ENCODE measurements at places on chromosomes 3 and 15. TPM values are rescaled to one million over a fixed set of nuclear protein-coding genes. Genes with fewer than 3 reads are reported as not detected.

Gene PLCB2
- total RNA-seq: under 0.01 TPM

Gene CDC25A
- total RNA-seq: 1.0 TPM

Gene LARP6
- total RNA-seq: 108 TPM

Gene KNL1
- total RNA-seq: 5.0 TPM

DNA sequence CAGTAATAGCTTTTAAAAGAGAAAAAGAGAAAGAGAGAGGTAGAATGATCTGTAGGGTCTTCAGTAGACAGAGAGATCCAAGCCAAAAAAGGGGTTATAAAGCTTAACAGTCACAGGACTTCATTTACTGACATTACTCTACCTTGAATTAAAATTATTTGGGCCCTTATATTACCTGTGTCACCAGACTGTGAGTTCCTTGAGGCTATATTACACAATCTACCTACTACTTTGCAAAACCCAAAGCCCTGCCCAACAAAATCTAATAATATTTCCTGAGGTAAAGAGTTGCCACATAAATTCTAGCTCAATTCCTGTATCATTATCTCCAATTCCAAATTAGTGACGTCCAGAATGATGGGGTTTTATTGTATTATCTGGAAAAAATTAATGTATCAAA is 1.9 kb downstream of the UBR1 start:
- H3K27ac ChIP-seq: no peak overlapping the region
- no peaks in the 10 kb centered on the region for H3K27me3 ChIP-seq
- no peak for DNase-seq
- peaks cover 4% of the 10 kb centered on the region for H3K36me3 ChIP-seq

- H3K4me3 ChIP-seq: no peak overlapping the region
- no peak for DNase-seq
- no peaks in the 10 kb centered on the region for H3K27me3 ChIP-seq
- H3K4me1 ChIP-seq: no peaks in the 10 kb centered on the region
- H3K36me3 ChIP-seq: no peaks in the 10 kb centered on the region
- no peak overlapping the region for H3K27ac ChIP-seq
Measured at GRCh38 chr15:49196856-49197255, 26.8 kb downstream of the GALK2 start.

DNA sequence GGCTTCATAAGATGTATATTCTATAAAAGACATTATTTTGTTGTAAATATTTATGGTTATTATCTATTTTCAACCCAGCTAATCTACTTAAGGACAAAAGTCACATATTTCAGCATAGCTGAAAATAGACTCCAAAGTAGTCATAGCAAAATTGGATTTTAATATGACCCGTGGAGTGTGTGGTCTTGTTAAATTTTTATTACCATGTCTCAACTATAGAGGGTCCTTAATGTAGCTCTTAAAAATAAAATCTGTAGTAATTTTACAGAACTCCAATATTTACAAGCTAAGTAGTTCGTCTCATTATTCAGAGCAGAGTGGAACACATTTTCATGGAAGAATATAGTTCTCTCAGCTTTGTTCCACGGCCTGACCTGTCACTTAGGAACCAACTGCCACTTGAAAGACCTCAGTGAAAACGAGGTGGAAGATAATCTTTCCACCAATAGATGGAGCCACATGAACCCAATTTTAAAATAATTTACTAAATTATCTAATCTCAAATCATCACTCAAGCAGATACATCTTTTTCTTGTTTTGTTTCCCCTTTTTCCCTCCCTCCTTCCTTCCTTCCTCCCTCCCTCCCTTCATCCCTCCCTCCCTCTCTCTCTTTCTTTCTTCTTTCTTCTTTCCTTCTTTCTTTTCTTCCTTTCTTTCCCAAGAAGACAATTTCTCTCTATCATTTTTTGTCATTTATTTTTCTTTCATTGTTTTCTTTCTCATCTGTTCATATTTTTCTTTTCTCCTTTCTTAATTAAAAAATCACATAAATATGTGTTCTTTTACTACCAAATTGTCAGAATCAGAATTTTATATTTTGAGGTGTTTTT is 97.2 kb downstream of the CLDN1 start:
- DNase-seq: peak; percentile 57
- H3K36me3 ChIP-seq: no peaks in the 10 kb centered on the region
- H3K4me1 ChIP-seq: no peaks in the 10 kb centered on the region
- H3K4me3 ChIP-seq: no peak overlapping the region

DNA sequence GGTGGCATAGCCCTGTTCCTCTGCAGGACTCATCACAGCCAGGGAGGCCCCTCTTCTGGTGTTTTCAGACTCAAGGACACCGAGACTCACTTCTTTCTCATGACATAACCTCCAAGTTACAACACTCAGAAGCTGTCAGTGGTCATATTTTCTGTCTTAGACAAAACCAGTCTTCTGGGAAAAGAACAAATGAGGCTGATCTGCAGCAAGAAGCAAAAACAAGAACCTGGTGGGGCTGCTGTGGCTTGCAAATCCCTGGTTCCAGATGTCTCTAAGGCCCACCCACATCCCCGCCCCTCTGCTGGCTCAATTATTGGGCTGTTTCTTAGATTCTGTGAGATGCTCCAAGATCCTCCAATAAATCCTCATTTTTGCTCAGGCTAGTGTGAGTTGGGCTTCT is 16.6 kb upstream of the LOXL1 start:
- peaks cover 2% of the 10 kb centered on the region for H3K36me3 ChIP-seq
- no peak overlapping the region for H3K4me3 ChIP-seq
- H3K27me3 ChIP-seq: no peaks in the 10 kb centered on the region
- H3K4me1 ChIP-seq: no peaks in the 10 kb centered on the region

GRCh38 chr3:159818399-159818798 is 170.2 kb upstream of the IL12A start:
- H3K27me3 ChIP-seq: no peaks in the 10 kb centered on the region
- H3K4me1 ChIP-seq: peaks cover 2% of the 10 kb centered on the region
- H3K27ac ChIP-seq: no peak overlapping the region
- H3K36me3 ChIP-seq: peaks cover 3% of the 10 kb centered on the region

DNA sequence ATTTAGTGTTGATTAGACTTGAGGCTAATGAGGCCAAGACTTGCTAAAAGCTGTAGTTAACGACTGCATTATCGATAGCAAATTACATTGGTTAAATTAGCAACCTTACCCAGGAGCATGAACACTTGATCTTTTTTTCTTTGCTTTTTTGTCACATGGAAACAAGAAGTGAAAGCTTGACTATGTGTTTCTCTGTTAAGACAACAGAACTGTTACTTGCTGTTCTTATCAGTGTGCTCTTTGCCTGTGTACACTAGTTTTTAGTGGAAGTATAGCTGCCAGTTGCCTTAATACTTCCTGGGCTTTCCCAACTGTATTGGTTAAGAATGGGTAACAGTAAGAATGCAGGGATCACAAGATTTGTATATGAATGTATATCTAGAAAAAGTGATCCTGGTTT is 625.5 kb downstream of the NAALADL2 start:
- no peaks in the 10 kb centered on the region for H3K27me3 ChIP-seq
- no peak overlapping the region for H3K27ac ChIP-seq
- no peaks in the 10 kb centered on the region for H3K4me1 ChIP-seq
- H3K36me3 ChIP-seq: no peaks in the 10 kb centered on the region
- no peak for DNase-seq

GRCh38 chr15:25789211-25789610 is 73.9 kb downstream of the ATP10A start:
- DNase-seq: peak; percentile 34
- no peak overlapping the region for H3K4me3 ChIP-seq
- H3K27me3 ChIP-seq: no peaks in the 10 kb centered on the region
- peak overlapping the region; percentile 87 for H3K27ac ChIP-seq
- H3K36me3 ChIP-seq: no peaks in the 10 kb centered on the region

GRCh38 chr15:52689562-52689961 is 10.4 kb upstream of the ATOSA start:
- no peak for DNase-seq
- H3K27ac ChIP-seq: no peak overlapping the region
- peaks cover 5% of the 10 kb centered on the region for H3K27me3 ChIP-seq
- no peak overlapping the region for H3K4me3 ChIP-seq

DNA sequence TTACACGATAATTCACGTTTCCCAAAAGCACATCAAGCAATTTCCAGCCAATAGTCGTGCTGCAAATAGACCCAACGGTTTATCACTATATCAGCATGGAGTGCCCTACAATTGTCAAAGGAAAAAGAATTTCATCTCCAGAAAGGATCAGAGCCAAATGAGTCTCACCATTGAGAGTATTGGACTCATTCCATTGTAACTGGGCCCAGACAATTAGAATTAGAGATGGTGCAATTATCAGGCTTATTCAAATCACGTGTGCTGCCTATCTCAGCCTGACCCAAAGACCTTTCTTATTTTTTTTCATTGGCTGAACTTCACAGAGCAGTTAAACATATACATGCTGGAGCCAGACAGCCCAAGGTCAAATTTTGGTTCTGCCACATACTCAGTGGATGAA is 87.0 kb upstream of the LRTM1 start:
- no peaks in the 10 kb centered on the region for H3K27me3 ChIP-seq
- H3K36me3 ChIP-seq: no peaks in the 10 kb centered on the region
- no peak for DNase-seq
- H3K4me1 ChIP-seq: no peaks in the 10 kb centered on the region
- no peak overlapping the region for H3K27ac ChIP-seq
- no peak overlapping the region for H3K4me3 ChIP-seq

GRCh38 chr3:134625885-134626741 is 24.7 kb downstream of the KY start:
- H3K27me3 ChIP-seq: no peaks in the 10 kb centered on the region
- no peaks in the 10 kb centered on the region for H3K36me3 ChIP-seq
- no peaks in the 10 kb centered on the region for H3K4me1 ChIP-seq
- no peak overlapping the region for H3K27ac ChIP-seq

GRCh38 chr3:194685065-194685717 is 492 bp upstream of the FAM43A start:
- DNase-seq: no peak
- peak overlapping the region; percentile 53 for H3K4me3 ChIP-seq
- H3K4me1 ChIP-seq: peaks cover 11% of the 10 kb centered on the region
- H3K27me3 ChIP-seq: no peaks in the 10 kb centered on the region
- no peak overlapping the region for H3K27ac ChIP-seq

GRCh38 chr15:75023872-75024636 is 664 bp downstream of the PPCDC start:
- no peaks in the 10 kb centered on the region for H3K36me3 ChIP-seq
- H3K27ac ChIP-seq: peak overlapping the region; percentile 89
- peak; percentile 38 for DNase-seq
- H3K4me1 ChIP-seq: no peaks in the 10 kb centered on the region
- H3K27me3 ChIP-seq: no peaks in the 10 kb centered on the region

DNA sequence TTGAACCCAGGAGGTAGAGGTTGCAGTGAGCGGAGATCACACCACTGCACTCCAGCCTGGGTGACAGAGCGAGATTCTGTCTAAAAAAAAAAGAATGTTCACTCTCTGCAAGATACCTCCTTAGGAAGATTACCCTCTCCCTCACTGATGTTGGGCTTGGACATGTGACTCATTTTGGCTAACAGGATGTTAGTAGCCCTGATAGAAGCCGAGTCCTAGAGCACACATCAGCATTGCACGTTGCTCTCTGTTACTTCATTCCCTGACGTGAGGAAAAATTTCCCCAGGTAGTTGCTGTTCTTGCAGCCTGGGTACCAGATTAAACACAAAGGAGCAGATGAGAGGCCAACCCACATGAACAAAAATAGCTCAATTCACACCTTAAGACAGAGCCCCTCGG is 78.1 kb upstream of the PRICKLE2 start:
- H3K4me3 ChIP-seq: no peak overlapping the region
- no peaks in the 10 kb centered on the region for H3K36me3 ChIP-seq
- no peak overlapping the region for H3K27ac ChIP-seq
- H3K4me1 ChIP-seq: no peaks in the 10 kb centered on the region

GRCh38 chr3:168213920-168214319 is 118.2 kb upstream of the GOLIM4 start:
- DNase-seq: peak; percentile 2
- H3K36me3 ChIP-seq: no peaks in the 10 kb centered on the region
- H3K4me1 ChIP-seq: no peaks in the 10 kb centered on the region

DNA sequence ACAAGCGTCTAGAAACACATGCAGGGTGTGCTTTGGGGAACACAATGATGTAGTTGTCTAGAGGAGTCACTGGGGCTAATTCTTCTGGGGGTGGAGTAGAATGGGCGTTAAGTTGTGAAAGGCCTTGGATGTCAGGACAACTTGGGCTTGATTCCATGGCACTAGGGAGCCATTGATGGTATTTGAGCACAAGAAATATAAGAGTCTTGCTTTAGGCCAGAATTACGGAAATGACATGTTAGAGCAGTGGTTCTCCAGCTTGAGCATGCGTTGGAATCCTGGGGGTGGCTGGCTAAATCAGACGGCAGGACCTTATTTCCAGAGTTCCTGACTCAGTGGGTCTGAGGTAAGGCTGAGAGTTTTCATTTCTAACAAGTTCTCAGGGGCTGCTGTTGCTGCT is 29.2 kb upstream of the SMAD6 start:
- no peak overlapping the region for H3K4me3 ChIP-seq
- no peak for DNase-seq
- H3K36me3 ChIP-seq: no peaks in the 10 kb centered on the region
- H3K4me1 ChIP-seq: no peaks in the 10 kb centered on the region
- H3K27me3 ChIP-seq: no peaks in the 10 kb centered on the region

DNA sequence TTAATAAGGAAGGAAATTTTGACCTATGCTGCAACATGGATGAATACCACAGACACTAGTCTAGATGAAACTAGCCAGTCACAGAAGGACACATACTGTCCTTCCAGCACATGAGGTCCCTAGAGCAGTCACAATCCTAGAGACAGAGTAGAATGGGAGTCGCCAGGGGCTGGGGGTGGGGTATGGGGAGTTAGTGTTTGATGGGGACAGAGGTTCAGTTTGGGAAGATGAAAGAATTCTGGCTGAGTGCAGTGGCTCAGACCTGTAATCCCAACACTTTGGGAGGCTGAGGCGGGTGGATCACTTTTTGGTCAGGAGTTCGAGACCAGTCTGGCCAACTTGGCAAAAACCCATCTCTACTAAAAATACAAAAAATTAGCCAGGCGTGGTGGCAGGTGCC is 99.2 kb downstream of the TPRA1 start:
- H3K36me3 ChIP-seq: no peaks in the 10 kb centered on the region
- no peaks in the 10 kb centered on the region for H3K4me1 ChIP-seq
- no peaks in the 10 kb centered on the region for H3K27me3 ChIP-seq
- no peak overlapping the region for H3K4me3 ChIP-seq
- no peak overlapping the region for H3K27ac ChIP-seq

- no peaks in the 10 kb centered on the region for H3K27me3 ChIP-seq
- H3K36me3 ChIP-seq: no peaks in the 10 kb centered on the region
- DNase-seq: no peak
Measured at GRCh38 chr15:49712846-49713450, 92.1 kb downstream of the DTWD1 start.

Measured in fibroblast of lung (primary cell).